ENCODE measurements at places on chromosomes 1 and 21.

GRCh38 chr1:152622803-152623202 is at the start of gene LCE3A:
LCE3A (minus strand) TSS chr1:152623103; CDS start chr1:152623103, 0 bp downstream.
- DNase-seq, result no peak

GRCh38 chr1:61253912-61254633 is 171.7 kb downstream of the NFIA start:
- DNase-seq, result no peak

DNA sequence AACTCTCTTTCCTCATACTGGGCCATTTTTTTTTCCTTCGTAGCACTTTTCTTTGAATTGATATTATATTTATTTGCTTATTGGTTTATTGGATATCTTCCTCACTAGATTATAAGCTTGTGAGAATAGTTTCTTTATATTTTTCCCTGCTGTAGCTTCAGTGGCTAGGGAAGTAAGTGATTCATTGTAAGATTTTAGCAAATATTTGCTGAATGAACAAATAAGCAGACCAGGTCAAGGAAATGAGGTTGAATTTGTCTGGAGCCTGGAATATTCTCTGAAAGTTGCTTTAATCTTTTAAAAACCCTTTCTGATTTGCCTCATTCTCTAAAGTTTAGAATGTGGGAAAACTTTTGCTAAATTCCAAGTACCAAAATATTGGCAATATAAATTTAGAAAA is 80.2 kb downstream of the RABGAP1L start:
- DNase-seq, result no peak

DNA sequence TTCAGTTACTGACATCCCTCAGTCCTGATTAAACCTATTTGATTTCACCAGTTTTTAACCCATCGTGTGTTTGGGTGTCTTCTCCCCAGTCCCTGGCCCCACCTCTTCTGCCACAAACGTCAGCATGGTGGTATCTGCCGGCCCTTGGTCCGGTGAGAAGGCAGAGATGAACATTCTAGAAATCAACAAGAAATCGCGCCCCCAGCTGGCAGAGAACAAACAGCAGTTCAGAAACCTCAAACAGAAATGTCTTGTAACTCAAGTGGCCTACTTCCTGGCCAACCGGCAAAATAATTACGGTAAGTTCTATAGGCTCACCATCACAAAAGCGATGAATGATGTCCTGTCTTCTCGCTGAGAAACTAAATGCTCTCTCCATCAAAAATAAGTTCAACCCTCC is 28.7 kb downstream of the NBPF3 start:
- DNase-seq, result no peak

DNA sequence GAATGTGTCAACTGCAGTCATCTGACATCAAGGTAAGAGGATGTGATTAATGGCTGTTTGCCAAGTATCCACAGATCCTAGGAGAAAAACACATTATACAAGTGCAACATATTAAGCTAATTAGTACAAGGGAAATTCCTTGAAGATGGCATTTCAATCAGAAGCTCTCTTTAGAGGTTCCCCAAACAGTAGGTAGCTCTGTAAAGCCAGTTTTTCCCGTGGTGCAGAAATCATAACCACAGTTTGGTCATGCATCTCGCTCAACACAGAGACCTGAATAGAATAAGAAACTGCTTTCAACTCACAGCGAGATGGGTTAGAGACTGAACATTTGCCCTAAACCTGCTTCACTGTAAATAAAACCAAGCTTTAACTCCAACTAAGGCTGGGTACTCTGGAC is 230.5 kb upstream of the CAMK1G start:
- no peak for DNase-seq

DNA sequence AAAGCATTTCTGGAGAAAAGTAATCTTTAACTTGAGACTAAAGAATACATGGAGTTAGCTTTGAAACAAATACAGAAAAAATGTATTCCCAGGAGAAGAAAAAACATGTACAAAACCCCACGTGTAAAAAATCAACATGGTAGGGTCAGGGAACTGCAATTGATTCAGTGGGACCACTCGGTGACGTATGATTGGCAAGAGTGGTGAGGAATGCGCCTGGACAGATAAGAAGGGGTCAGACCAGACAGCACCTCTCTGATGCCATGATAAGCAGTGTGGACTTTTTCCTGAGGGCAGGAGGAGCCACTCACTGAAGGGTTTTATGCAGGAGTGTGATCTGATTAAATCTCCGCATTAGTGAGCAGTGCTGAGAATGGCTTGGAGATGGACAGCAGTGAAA is 142.5 kb downstream of the DAB1 start:
- no peak for DNase-seq

DNA sequence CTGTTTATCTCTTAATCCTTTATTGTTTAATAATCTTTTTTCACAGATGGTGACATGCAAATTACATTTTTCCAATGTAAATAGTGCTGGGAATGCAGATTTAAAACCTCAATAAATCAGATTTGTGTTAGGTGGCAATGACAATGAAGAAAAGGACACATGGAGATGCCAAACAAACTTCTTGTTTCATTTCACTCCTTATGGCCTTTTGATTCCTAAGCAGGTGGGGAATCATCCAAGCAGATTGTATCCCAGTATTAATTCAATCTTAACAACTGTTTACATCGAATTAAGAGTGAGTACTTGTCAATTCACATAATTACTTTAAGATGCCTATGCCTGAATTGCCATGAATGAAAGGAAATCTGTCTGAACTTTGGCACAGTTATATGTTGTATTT is 98.9 kb upstream of the RGS18 start:
- no peak for DNase-seq

DNA sequence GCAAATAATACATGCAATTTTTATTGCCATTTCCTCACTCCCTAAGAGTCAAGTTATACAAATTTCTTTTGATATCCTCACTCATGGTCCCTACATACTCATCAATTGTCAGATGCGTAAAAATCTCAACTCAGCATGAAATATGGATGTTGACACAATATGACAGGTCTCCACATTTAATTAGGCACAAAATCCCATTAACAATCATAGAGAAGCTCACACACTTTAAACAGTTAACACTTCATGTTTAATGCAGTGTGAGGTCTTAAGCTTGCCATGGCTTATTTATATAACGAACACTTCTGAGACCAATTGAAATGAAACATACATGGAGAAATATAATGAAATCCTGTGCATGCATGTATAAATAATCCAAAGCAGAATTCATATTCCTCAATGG is 58.6 kb downstream of the GREM2 start:
- no peak for DNase-seq

- DNase-seq, result no peak
Observed at GRCh38 chr1:7427605-7428300, 343.3 kb upstream of the VAMP3 start.

DNA sequence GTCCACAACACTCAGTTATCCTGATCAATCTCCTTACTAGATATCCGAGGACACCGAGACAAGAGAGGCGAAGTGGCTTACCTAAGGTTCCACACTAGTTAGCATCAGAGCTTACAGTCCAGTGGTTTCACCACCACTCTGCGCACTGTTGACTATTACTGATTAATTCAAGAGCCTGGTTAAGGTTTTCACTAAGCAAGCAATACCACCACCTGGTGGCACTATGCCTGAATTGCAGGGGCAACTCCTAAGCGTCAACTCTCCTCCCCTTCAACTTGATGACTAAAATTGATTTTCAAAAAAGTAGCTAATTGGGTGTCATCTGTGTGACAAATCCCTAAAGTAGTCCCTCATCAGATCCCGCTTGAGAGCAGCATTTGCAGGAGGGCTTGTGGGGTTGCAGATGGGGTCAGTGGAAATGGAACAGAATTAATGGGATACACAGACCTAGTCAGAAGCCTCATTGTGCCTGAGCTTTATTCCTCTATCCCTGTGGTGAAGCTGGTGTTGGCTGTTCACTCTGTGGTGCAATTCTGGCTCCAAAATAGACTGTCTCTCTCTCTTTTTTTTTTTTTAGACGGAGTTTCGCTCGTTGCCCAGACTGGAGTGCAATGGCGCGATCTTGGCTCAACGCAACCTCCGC is 9.1 kb downstream of the TTC22 start:
- no peak for DNase-seq

DNA sequence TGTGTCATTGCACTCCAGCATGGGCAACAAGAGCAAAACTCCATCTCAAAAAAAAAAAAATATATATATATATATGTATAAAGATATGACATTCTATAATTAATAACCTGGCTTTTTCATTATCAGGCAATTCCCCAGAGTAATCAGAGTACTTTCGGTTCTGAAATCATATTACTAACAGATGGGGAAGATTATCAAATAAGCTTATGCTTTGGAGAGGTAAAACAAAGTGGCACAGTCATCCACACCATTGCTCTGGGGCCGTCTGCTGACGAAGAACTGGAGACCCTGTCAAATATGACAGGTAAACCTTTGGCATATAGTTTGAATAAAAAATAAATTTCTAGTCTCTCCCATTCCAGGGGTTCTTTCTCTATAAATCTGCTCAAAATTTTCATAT is 58.5 kb upstream of the SH3GLB1 start:
- DNase-seq, result no peak

GRCh38 chr1:17922833-17923232 is 167.7 kb downstream of the ACTL8 start:
- peak; percentile 9 for DNase-seq

DNA sequence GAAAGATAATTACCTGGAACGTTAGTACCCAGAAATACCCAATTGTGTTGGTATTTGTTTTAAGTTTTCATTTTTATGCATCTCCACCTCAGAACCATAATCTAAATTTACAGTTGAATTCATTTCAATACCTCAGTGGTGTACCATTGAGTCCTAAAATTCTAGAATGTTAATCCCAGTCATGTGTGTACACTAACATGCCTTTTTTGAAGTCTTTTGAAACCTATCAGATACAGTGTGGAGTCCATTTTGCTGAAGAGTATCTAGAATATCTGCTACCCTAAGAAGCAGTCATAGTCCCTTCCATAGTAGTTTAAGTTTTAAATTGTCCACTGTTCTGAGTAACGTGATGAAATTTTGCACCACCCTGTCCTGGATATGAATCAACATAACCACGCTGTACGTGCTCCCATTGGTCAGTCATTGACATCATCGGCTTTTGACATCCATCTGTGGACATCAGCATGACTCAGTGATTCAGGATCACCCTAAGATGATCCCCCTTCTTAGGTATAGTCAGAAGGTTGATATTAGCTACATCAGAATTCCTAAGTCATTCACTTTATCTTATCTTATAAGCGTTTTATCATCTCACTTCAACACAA is 7.5 kb upstream of the ASH1L start:
- DNase-seq, result no peak

DNA sequence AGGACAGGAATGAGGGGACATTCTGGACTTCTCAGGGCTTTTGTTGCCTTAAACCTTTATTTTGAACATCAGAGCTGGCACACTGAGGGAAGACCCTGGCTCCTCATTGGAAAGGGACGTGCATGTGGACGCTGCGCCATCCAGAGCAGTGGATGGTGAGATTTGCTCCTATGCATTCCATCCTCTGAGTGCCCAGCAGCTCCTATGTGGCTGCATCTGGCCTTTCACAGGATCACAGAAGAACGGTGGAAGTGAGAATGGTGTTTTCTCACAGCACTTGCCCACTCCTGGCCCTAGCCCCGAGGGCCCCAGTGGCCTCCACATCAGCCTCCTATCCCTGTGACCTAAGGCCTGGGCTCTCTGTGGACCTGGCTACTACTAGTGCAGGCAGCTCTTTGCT is 20.6 kb upstream of the CCDC190 start:
- no peak for DNase-seq

- DNase-seq, result no peak
Observed at GRCh38 chr1:97796711-97797110, 124.1 kb downstream of the DPYD start.

- no peak for DNase-seq
Observed at GRCh38 chr21:34836933-34837505, 168.2 kb downstream of the CLIC6 start.

DNA sequence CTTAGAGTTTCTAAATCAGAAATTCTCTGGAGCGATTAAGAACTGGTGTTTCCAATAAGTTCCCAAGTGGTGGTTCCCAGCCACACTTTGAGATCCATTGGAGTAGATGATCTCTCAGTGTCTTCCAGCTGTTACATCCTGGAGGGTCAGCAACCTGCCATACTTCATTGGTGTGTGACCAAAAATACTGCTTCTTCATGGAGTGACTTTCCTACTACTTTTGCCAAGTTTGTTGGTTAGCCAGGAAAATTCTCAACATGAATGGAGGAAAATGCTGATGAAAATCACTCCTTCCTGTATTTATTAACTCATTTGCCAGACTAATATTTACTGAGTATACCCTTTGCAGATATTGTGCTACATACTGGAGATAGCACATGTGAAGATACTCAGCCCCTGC is 186.1 kb downstream of the FGGY start:
- DNase-seq, result no peak

- no peak for DNase-seq
Observed at GRCh38 chr1:39132505-39133339, 71.8 kb upstream of the MACF1 start.

DNA sequence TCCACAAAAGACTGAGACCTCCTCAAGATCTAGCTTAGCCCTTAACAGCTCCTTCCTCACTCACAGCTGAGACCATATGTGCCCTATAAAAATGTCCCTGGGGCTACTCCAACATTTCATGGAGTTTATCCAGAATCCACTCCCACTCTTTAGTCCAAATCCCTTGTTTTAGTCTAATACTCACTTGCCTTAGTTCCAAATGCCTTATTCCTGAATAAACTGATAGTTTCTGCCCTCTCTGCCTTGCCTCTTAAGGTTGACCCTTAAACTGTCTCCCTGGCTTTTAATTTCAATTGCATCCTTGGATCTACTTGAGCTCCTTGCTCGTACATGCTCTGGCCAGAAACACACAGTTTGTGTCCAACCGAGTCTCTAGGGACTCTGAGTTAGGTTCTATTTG is 47.3 kb upstream of the LYPLAL1 start:
- no peak for DNase-seq

DNA sequence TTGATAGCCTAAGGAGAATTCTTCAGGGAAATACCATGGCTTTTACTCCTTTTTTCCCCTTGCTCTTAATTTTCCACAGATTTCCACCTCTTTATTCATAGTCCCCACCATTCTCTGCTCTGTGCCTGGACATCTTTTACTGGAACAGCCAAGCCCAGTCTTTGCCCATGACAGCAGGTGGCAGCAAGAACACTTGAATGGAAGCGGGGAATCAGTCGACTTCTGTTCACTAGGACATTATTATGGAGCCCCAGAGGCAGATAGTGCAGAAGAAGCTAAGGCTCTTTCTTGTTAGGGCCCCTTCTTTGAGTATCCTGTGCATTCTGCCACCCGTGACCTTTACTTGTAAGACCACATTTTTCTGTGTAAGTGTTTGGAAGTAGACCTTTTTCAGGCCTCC is 6.3 kb downstream of the OR14I1 start:
- DNase-seq, result no peak

GRCh38 chr1:245583575-245584330 is 429.0 kb downstream of the KIF26B start:
- peak; percentile 29 for DNase-seq

DNA sequence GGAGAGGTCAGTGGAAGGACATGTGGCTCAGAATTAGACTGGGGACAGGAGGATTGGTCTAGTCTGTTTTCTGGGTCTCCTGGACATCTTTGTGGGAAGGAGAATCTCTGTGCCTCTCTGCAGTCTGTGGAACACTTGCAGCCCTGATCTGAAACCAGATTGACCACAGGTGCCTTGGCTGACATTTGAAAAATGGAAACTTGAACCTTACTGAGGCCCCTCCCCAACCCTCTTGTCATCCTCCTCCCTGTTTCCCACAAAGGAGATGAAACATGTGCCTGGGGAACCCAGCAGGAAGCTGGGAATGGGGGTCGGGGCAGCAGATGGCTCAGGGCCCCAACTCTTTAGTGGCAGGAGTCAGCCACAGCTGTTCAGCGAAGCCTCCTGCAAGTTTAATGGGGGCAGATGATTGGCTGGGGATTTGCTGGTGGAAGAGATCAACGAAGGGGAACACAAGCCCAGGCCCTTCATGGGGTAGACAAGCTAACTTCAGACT is 18.1 kb downstream of the VASH2 start:
- DNase-seq, result no peak

Measured in kidney glomerular epithelial cell (primary cell).